Islet precursor cell (in vitro differentiated cells): ENCODE measurements at places on chromosomes 1 and 21.

DNA sequence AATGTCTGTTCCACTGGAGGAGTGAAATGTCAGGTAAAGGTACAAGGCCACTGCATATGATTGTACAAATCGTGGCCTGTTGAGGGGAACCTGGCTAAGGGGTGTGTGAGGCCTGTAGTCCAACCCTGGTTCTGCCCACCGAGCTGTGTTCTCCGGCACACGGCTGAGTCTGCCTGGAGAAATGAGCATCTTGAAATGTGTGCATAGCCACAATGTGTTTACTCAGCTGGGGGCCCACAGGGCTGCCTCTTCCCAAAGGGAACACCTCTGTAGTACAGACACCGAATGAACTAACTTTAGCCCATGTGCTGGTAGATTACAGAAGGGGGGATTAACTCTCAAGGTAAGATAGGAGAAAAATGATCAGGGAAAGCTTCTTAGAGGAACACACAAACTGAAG is 30.2 kb downstream of the AK4 start:
- no peak for DNase-seq

DNA sequence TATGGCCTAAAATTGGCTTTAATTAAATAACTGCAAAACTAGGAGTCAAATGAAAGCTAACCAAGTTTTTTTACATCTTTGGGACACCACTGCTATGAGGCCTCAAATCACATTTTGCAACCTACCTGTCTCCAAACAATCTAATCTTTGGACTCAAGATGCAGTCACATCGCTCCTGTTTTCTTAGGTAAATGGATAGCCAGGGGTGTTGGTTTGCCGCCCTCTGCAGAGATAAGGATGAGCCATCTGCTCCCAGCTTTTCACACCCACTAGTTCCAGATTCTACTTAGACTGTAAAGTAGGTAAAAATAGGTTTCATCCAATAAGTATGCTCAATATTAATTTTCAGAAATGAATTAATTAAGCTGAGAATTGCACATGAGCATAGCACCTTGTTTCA is 456.5 kb downstream of the KIF26B start:
- DNase-seq, result no peak

DNA sequence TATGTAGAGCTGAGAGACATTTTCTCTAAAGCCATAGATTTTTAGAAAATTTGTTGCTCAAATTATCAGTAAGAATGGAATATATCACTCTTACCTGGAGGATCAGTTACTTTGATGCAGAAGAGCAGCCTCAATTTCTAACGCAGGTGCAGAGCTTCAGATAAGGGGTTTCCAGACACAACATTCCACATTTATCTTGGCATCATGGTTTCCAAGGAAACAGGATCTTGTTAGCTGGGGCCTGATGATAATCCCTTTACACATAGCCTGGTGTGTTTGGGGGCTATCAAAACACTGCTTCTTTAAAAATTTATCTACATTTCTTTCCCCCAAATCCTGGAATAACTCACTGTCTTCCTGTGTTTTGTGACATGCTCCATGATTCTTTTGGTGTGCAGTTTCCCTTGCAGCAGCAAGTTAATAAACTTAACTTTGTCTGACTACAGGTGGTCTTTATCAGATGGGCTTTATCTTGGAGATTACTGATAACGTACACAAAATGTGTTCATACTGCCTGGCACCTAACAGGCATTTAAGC is 2.7 kb upstream of the STX12 start:
- DNase-seq, result no peak

- DNase-seq, result no peak
Observed at GRCh38 chr1:23419180-23419579, 5.4 kb downstream of the TCEA3 start.

DNA sequence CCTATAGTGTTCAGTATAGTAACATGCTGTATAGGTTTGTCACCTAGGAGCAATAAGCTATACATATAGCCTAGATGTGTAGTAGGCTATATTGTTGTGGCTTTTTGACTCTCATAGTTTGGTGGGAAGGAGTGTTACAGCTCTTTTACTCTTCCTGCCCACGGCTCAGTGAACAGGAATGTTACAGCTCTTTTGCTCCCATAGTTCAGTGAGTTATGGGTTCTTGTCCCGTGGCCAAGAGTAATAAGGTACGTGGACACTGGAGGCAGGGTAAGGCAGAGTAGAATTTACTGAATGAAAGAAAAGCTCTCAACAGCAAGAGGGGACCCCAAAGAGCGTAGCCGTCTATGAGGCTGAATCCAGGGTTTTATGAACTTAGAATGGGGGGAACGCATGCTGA is 734.3 kb downstream of the ADGRL2 start:
- DNase-seq, result no peak

GRCh38 chr21:38170283-38170682 is 86.5 kb upstream of the KCNJ15 start:
- DNase-seq, result peak; percentile 76
